Activated CD8-positive, alpha-beta memory T cell treated with anti-CD3 and anti-CD28 coated beads, Interleukin-2, amount 10 ng/mL, durations not matched to agents 7 days and 5 days (primary cell): ENCODE measurements at places on chromosomes 7 and 10. TPM values are rescaled to one million over a fixed set of nuclear protein-coding genes. Genes with fewer than 3 reads are reported as not detected.

- peaks cover 11% of the 10 kb centered on the region for H3K36me3 ChIP-seq
- H3K4me3 ChIP-seq: no peak overlapping the region
- H3K27me3 ChIP-seq: peaks cover 32% of the 10 kb centered on the region
Measured at GRCh38 chr10:5996696-5997095, 19.4 kb upstream of the IL15RA start.

The SLC18A2 gene
- total RNA-seq: not detected

The C7orf33 gene
- not detected for total RNA-seq

DNA sequence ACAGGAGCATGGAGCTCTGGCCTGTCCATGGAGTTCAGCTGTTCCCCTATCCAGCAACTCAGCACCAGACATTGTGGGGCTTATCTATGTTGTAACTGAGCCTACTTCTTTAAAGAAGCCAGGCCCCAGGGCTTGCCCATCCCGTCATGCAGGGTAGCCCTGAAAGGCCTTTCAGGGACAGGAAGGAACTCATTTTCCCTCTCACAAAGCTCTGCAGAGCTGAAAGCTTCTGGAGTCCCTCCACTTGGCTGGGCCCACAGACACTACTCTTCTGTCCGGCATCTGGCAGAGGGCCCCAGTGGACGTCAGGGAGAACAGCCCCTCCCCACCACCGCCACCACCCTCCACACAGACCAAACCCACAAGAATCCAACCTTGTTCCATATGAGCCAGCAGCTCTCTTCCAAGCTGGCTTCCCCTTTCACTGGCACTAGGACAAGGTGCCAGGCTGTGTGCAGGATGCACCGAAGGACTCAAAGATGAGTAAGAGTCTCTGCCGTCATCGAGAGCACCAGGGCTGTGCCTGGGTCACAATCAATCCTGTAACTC lies 33.1 kb downstream of the DENND2A start:
- no peaks in the 10 kb centered on the region for H3K27me3 ChIP-seq
- H3K4me1 ChIP-seq: no peaks in the 10 kb centered on the region
- no peaks in the 10 kb centered on the region for H3K36me3 ChIP-seq
- no peak for DNase-seq

DNA sequence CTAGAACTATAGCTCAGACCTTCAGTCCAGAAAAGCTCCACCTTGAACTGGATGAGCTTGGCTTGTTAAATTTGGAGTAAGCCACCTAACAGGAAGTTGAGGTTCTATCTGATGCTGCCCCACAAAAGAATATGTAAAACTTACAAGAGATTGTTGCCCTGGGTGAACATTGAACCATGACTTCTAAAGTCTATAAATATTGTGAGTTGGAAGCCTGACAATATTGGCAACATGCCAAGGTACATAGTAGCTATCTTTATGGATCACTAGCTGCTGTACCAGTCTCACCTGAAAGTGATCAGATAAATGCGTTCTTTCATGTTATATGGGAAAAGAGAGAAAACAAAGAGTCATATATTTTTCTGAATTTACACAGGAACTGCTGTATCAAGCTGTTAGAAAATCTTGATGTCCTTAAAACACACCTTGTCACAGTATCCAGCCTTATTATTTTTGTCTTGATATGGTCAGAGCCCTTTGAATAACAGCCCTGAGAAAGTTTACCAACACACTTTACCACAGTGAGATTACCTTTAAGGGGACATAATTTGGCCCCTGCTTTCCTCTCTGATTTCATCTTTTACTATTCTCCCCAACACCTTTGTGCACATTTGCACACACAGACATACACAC lies 92.0 kb downstream of the LSMEM1 start:
- H3K27me3 ChIP-seq: peaks cover 5% of the 10 kb centered on the region
- H3K4me3 ChIP-seq: no peak overlapping the region
- no peak for DNase-seq

DNA sequence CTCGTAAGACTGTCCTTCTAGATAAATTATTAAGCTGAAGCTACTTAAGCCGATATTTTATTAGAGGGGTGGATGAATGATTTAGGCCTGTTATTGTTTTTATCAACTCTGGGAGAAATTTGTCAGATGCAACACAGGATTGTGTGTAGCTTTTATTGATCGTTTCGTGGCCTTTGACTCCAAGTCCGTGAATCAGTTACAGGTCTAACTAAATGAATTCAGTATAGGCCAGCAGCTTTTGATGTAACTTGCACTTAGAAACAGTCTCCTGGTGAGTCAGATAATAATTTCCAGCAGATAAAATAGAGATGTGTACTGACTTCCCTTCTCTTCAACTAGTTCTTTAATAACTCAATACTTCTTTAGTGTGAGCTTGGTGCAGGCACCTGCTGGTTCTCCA lies 341.7 kb upstream of the SMIM30 start:
- no peaks in the 10 kb centered on the region for H3K36me3 ChIP-seq
- no peak for DNase-seq
- H3K27ac ChIP-seq: no peak overlapping the region
- no peaks in the 10 kb centered on the region for H3K27me3 ChIP-seq

The HOXA3 gene
- not detected for total RNA-seq

The CYP26A1 gene
- not detected for total RNA-seq

DNA sequence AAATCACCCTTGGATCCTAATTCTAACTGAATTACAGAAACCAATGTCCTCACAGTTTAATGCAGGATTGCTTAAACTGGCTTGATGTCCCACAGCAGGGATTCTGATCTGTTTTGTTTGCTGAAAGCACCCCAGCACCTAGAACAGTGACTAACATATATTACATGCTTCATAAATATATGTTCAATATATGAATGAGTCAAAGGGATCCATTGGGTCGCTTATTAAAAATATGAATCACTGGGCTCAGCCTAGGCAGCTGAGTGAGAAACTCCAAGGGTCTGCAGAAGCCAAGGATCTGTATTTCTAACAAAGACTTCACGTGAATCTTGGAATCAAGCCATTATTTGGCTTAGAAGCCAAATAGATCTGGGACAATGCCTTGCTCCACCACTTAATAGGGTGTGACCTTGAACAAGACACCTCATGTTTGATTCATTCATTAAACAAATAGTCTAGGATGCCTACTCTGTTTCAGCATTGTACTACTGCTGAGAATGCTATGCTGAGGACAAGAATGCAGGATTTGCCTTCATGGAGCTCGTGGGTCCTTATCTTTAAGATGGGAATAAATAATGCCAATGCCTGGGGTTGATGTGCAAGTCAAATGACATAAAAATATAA lies 103.4 kb upstream of the DLX6 start:
- H3K27me3 ChIP-seq: peaks cover 6% of the 10 kb centered on the region
- H3K36me3 ChIP-seq: no peaks in the 10 kb centered on the region
- H3K4me1 ChIP-seq: no peaks in the 10 kb centered on the region
- no peak for DNase-seq

DNA sequence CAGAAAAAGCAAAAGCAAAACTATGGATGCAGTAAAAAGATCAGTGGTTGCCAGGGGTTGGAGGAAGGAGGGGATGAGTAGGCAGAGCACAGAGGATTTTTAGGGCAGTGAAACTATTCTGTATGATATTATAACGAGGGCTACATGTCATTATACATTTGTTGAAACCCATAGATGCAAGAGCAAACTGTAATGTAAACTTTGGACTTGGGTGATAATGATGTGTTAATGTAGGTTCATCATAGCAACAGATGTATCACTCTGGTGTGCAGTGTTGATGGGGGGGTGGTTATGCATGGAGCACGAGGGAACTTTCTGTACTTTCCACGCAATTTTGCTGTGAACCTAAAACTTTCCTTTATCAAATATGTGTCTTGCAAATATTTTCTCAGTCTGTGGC lies 23.2 kb downstream of the SLK start:
- DNase-seq: no peak
- H3K4me3 ChIP-seq: no peak overlapping the region
- H3K36me3 ChIP-seq: peaks cover 29% of the 10 kb centered on the region
- H3K27me3 ChIP-seq: no peaks in the 10 kb centered on the region

The MOGAT3 gene
- not detected for total RNA-seq

GRCh38 chr10:124622158-124622557 lies 122.0 kb downstream of the FAM53B start:
- no peaks in the 10 kb centered on the region for H3K27me3 ChIP-seq
- no peak overlapping the region for H3K4me3 ChIP-seq
- peaks cover 31% of the 10 kb centered on the region for H3K4me1 ChIP-seq
- no peak for DNase-seq

DNA sequence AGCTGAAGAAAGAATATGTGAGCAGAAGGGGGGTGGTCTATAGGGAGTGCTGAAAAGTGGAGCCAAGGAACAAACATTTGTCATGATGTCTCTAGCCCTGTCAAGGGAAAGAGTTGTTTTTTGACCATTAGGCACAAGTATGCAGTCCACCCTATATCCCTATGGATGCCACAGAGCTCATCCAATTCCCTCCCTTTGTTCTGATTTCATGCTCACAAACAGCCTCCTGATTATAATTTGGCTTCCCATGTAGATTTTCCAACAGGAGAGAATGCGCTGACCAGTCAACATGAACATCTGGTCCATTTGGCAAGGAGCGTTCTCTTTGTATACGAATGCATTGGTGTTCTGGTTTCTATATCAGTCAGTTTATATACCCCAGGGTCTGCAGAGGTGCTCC lies 12.1 kb upstream of the CEP41 start:
- no peak overlapping the region for H3K27ac ChIP-seq
- H3K36me3 ChIP-seq: peaks cover 9% of the 10 kb centered on the region
- no peak overlapping the region for H3K4me3 ChIP-seq
- DNase-seq: no peak

- no peak overlapping the region for H3K27ac ChIP-seq
- no peaks in the 10 kb centered on the region for H3K36me3 ChIP-seq
- H3K4me1 ChIP-seq: peaks cover 2% of the 10 kb centered on the region
- H3K27me3 ChIP-seq: no peaks in the 10 kb centered on the region
- no peak for DNase-seq
Measured at GRCh38 chr7:70356085-70356786, 758.0 kb downstream of the AUTS2 start.
